ENCODE measurements at places on chromosomes 4 and X.

GRCh38 chr4:87961993-87962392 is 13.5 kb upstream of the SPP1 start:
- no peak for DNase-seq

- DNase-seq = no peak
Observed at GRCh38 chr4:100895556-100896197, 377.9 kb upstream of the EMCN start.

DNA sequence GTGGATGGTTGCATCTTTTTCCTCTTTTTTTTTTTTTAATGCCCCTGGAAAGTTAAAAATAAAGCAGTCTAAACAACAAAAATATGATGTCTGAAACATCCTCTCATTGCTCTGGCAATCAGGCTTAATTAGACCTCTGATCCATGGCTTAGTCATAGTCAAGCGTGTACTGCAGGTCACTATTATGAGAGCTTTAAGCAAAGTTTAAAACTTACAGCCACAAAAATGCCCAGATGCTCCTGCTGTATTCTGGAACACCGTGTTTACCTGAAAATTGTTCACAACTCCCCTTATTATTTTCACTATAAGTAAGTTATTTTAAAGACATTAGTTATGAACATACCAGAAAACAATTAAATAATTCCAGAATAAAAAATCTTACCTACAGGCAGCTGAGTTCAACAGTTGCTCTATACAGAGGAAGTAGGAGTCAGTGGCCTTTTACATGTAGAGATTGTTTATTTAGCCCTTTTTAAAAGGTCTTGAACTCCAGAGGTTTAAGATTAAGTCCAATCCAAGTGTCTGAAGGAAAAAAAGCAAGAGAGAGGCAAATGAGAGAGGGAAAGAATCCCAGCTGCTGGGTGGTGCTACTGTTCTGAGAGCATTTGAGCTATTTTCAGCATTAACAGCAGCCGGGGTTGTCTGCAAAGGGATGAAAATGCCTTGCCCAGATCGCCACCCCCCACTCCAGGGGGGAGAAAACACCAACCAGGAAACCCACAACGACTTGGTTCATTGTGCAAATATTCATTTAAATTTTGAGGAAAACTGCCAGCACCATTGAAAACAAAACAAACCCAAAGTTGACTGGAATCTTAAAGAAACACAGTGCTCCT is 36.9 kb downstream of the SORBS2 start:
- DNase-seq = no peak

DNA sequence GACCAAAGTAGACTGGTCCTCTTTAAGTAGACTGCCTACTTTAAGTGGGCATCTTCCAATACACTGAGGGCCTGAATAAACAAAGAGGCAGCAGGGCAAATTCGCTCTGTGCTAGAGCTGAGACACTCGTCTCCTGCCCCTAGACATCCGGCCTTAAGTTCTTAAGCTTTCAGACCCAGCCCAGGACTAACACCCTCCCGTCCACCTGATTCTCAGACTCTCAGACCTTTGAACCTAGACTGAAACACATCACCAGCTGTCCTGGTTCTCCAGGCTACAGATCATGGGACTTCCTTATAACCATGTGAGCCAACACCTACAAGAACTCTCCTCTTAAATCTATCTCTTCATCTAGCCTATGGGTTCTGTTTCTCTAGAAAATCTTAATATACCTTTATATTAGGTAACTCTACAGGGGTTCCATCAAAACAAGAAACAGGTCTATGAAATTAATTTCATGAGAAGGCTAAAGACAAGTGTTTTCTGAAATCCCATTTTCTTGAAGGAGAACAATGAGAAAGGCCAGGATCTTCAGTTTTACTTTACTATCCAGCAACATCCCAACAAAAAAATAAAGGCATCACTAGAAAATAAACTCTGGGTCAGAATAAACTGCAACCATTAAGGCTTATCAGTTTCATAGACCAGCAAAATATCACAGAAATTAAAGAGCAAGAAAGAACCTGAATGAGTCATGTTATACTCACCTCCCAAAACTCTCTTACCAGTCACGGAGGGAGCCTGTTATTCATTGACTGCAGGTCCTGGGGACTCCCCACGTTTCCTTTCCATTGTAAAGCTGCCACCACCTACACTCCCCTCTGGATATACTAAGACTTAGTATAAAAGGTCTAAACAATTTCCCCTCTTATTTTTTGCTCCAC is 14.8 kb downstream of the ADGRA3 start:
- no peak for DNase-seq

- no peak for DNase-seq
Observed at GRCh38 chr4:183240581-183241321, 79.3 kb downstream of the CLDN22 start.

DNA sequence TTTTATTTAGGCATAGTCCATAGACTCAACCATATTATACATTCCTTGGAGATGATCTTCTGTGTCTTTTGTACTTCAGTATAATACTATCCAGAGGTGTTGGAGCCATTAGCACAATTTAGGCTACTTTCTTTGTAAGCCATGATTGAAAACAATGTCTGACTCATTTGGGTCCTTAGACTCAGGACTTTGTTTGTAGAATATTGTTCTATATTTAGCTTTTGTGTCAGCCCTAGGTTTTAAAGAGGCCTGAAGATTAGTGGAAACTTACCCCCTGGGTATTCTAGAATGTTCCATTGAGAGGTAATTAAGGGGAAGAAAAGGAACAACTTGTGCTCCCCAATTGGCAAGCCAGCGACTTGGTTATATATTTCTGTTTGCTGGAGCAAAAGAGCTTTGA is 145.2 kb upstream of the SCML1 start:
- no peak for DNase-seq

DNA sequence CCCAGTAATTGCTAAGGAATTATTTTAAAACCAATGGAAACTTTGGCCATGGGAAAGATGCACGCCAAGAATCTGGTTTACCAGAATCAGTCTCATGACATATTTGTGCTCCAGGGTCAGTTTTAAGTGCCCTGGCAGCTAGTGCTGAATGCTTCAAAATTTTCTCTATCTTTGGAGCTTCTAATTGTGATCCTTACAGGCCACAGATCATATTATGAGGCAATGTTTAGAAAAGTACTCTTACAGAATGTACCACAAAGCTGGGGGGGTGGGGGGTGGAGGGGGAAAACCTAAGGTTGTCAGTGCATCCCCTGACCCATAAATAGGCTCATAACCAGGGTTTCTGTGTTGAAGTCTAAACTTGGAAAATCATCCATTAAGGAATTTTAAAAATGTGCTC is 514.5 kb downstream of the INPP4B start:
- DNase-seq = no peak

DNA sequence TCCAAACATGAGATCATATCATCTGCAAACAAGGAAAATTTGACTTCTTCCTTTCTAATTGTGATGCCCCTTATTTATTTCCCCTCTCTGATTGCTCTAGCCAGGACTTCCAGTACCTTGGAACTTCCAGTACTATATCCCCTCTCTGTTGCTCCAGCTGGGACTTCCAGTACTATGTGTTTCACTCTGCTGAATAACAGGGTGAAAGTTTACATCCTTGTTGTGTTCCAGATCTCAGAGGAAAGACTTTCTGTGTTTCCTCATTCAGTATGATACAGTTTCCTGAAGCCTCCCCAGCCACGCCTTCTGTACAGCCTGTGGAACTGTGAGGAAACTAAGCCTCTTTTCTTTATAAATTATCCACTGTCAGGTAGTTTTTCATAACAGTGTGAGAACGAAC is 381.3 kb upstream of the FAM47C start:
- DNase-seq = no peak

DNA sequence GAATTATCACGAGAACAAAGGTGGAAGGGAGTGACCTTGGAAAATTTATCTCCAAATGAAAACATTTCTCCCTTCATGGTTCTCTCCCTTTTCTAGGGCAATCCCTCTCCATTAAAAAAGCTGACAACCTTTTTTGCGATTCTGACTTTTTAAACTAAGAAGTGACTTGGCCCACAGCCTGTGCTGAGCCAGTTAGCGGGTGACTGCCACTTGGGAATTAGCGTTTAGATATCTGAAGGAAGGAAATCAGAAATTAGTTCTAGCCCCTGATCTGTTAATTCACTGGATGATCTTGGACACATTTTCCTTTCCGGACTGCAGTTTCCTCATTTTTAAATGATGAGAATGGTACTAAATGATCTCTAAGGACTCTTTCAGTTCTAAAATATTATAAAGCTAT is 245.0 kb downstream of the FBXO8 start:
- DNase-seq = no peak

DNA sequence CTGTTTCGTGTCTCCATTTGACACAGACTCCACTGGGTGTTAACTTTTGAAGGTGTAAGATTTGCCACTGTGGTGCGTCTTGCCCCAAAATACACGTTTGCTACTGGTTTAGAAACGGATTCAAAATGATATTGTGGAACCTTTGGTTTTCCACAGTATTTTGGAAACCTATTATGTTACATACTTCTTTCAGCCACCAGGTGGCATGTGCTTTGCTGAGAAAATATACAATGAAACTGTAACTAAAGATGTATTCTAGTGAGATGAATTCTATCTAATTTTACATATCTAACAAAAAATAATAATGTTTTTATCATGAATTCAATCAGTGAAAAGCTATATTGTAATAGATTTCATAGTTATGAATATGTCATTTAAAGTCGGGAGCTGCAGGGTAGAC is 28.4 kb upstream of the SLITRK4 start:
- DNase-seq = no peak

GRCh38 chr4:14362385-14362784 is 639.9 kb upstream of the CPEB2 start:
- DNase-seq = no peak

DNA sequence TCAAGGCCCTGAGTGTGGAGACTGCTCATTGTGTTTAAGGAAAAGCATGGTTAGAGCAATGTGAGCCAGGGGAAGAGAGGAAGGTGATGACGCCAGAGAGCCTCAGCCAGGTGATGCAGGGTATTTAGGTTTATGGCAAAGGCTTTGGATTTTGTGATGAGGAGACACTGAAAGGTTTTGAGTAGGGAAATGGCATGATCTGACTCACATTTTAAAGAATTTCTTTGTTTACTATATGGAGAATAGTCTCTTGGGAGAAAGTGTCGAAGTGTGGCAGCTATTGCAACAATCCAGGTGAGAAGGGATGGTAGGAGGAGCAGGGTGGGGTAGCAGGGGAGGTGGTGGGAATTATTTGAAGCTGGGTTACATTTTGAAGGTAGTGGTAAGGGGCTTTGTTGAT is 293.4 kb upstream of the IGFBP7 start:
- DNase-seq = no peak

DNA sequence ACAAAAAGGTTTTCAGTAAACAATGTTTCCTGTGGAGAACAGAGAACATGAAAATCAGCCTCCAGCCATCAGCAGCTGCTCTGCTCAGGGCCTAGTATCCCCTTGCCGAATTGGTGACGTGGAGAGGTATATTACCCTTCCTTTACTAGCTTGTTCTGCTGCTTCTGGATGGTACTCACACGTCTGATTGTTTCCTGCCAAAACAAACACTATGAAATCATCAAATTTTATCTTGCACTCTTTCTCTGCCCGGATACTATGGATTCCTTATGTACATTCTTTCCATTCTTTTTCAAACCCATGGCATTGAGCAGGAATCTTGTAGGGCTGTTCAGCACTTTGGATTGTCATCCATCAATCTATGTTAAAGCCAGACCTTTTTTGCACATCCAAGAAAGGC is 18.8 kb upstream of the METAP1 start:
- DNase-seq = no peak

DNA sequence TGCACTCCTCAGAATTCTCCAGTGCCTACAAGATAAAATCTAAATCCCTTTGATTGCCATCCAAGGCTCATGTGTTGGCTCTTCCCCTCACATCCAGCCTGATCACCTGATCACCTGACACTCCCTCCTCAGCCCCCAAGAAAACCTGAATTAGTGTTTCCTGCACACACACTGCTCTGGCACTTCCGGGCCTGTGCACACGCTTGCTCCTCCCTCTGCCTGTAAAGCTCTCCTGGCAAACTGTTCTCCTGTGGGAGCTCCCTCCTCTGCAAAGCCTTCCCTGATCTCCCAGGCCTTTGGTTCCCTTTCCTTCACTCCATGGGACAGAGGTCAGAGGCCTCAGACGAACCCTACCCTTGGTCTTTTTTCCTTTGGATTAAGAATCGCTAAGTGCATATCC is 19.9 kb downstream of the PHKA2 start:
- DNase-seq = no peak

DNA sequence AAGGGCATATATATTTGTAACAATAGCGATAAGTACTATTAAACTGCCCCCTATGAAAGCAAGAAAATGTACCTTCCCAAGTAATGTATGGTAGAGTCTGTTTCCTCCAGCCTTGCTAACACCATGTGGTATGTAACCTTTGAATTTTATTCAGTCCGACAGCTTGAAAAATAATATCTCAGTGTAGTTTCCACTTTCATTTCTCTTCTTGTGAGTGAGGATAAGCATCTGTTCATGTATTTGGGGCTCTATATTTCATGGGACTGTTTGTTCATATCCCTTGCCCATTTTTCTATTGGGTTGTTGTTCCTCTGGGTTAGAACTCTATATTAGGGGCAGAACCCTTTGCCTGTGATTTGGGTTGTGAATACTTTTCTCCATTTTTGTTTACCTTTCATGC is 58.3 kb downstream of the USP38 start:
- no peak for DNase-seq

DNA sequence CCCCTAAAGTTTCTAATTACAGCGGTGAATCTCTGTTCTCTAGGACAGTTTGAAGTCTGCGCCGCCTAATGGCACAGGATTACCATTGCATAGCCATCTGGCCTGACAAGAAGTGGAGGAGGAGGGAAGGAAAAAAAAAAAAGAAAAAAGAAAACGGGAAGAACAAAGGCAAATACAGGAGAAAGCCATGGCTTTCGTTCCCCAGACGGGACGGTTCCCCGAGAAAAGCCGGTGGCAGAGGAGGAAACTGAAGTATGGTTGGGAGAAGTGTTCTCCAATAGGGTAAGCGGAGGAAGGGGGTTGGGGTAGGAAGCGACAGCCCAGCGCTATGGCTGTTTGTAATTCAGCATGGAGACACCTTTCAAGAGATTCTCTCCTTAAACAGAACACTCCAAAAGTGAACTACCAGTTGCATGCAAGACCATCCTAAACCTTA is 80.8 kb downstream of the HMGN5 start:
- DNase-seq = no peak
